ENCODE measurements at places on chromosomes 11 and 22. TPM values are rescaled to one million over a fixed set of nuclear protein-coding genes. Genes with fewer than 3 reads are reported as not detected.

RFPL1 gene
- not detected for total RNA-seq

LMF2 gene
- 56.9 TPM for total RNA-seq

LRRC32 gene
- total RNA-seq: 4.0 TPM

MS4A4E gene
- total RNA-seq: not detected

TSGA10IP gene
- 5.6 TPM for total RNA-seq

OR52I1 gene
- not detected for total RNA-seq

TCF20 gene
- 94.8 TPM for total RNA-seq

THY1 gene
- 19.3 TPM for total RNA-seq

LDHAL6A gene
- not detected for total RNA-seq

SLC22A25 gene
- 0.18 TPM for total RNA-seq

CLCF1 gene
- 4.8 TPM for total RNA-seq

BIK gene
- total RNA-seq: 5.5 TPM

EIF1AD gene
- total RNA-seq: 40.4 TPM

DNA sequence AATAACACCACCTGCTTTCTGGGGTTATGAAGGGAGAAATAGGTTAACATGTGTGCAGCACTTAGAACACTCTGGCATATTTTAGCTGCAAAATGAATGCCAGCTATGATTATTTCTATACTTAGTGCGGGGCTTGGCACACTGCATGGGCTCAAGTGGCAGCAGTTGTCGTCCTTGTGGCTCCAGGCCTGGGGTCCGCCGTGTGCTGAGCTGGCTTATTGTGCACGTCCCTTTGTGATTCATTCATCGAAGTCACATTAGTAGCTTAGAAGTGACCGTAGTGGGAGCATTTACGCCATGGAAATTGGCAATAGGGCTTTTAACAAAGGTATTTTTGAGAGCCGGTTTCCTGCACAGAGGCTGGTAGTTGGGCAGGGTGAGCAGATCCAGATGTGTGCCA is 4.2 kb downstream of the RASD2 start:
- no peak for DNase-seq

DNA sequence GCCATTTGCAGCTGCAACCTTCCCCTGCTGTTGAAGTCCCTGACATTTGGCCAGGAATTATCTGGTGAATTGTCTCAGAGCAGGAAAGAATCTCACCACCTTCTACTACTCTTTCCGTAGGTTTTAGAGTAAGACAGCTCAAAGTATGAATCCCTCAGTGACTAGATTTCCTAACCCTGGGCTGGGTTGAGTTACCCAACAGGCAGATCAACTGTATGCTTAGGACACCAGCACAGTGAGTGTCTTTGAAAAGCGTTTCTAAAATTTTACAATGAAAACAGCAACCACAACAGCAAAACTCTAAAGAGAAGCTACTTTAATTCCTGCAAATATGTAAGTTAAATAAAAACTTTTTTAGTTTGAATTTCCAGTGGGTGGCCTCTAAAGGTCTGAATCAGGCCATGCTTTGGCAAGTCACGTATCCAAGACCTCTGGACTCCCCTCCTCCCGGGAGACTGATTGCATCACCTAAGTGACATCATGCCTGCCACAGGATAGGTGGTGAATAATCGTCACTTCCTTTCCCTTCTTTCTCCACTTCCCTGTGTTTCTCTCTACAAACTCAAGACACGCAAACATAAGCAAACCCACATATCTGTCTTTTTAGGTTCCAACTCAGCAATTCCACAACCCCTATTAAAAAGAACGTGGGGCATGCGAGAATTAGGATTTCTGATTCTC is 7.8 kb downstream of the OR8B12 start:
- no peak for DNase-seq

DNA sequence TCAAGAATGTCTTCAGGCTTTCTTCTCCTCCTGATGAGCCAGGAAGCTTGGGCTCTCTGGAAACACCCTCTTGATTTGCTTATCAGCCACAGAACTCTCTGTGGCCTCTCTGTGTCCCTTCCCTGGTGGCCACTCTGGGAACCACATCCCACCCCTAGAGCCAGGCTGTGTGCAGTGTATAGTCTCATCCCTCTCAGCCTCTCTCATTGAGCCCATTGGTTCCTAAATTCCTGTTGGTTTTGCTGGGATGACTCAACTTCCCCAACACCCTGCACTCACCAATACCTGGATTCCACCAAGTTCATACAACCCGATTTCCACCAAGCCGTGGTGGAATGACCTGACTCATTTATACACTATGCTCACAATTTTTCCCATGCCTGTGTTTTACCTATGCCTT is 5.2 kb downstream of the IRAG1 start:
- peak; percentile 72 for DNase-seq

- DNase-seq: no peak
Observed at GRCh38 chr22:46793497-46793896, 31.0 kb downstream of the TBC1D22A start.

- DNase-seq: no peak
Observed at GRCh38 chr11:28524098-28524497, 415.9 kb downstream of the METTL15 start.

DNA sequence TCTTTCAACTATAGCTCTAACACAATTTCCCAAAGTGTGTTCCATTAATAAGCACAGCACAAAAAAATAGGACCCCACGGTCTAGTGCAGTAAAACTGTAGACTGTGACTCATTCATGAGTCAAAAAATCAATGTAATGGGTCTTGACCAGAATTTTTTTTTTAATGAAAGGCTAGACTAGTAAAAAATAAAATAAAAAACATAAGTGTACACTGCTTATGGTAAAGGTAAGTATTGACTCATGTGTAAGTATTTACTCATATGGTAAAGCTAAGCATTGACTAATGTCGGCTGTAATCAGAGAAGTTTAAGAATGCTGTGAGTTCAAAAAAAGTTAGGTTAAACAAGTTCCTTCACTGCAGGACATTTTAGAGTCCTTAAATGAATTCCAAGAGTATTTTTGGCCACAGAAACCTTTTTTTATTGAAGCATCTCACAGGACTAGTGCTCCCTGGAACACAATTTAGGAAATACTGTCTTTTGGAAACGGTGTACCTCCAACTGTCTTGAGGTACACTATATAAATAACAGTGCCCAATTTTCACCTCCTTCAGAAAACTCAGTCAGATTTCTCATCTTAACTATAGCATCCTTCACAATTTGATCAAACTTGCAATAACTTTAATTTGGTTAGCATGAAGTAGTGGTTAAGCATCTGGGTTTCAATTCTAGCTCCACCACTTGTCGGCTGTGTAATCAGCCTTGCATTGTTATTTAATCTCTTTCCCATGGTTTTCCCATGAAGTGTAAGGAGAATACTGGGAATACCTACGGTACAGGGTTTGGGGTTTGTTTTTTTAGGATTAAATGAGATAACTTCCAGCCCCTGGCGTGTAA is 2.1 kb downstream of the CCDC73 start:
- no peak for DNase-seq

GRCh38 chr11:8230178-8230859 is 33.4 kb downstream of the LMO1 start:
- no peak for DNase-seq

- DNase-seq: no peak
Observed at GRCh38 chr22:25388866-25389540, 169.6 kb downstream of the CRYBB2 start.

GRCh38 chr11:45301537-45302246 is 15.6 kb upstream of the SYT13 start:
- DNase-seq: no peak

- DNase-seq: peak; percentile 42
Observed at GRCh38 chr11:62439785-62440602, 21.2 kb downstream of the SCGB1A1 start.

DNA sequence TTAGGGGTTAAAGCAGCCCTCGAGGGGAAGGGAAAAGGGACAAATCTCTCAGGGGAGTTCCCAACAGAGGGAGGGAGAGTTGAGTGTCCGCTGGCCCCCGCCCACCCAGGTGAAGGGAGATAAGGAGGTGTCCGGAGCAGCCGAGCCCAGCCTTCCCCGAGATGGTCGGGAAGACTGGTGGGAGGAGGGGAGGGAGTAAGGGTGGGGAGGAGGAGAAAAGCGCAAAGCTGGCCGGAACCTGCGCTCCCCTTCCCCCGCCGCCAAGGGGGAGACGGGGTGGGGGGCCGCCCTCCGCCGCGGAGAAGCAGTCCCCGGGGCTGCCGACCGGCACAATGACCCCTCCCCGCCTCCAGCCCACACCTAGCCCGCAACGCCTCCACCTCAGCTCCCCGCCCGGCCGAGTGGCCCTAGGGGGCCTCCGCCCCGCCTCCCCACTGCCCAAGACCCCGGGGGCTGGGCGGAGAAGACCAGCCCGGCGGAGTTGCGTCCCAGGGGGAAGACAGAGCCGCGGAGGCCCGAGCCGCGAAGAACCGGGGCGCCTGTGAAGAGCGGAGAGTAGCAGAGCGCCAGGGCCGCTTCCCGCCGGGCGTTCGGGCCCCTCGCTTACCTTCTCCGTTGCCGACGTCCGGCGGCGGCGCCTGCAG is 479 bp downstream of the RSF1 start:
- peak; percentile 92 for DNase-seq

GRCh38 chr11:2321311-2321683 is 19.5 kb downstream of the TSPAN32 start:
- DNase-seq: no peak

DNA sequence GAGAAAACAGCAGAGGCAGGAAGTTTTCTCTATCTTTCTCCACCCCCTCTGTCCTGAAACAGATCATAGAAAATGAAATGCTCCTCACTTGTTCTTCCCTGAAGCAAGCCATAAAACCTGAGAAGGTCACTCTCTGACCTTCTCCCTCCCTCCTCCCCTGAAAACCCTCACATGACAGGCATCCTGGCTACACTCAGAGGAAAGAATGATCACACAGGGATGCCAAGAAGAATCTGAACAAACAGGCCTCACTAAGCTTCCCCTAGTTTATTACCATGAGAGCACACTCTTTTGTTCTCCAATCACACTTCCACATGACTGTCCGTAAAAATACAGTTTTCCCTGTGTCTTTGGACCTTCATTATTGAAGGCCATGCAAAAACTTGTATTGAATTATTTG is 300.1 kb downstream of the BUD13 start:
- DNase-seq: no peak

- DNase-seq: peak; percentile 37
Observed at GRCh38 chr11:113907681-113908080, 3.1 kb downstream of the HTR3B start.

DNA sequence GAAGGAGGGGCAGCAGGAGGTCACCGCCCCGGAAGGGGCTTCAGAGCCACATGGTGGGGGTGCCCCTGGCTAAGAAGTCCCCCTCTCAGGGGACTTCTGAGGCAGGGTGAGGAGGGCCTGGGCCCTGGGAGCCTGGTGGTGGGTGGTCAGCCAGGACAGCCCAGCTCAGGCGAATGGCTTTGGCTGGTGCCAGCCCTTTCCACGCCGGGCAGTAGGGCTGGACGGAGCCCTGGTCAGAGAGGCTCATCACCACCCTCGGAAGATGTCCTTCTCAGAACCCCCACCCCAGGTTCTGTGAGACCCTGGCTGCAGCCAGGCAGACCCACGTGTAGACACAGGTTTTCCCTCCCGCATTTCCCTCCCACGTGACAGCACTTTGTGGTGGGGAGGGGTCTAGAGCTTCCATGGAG is 35.9 kb downstream of the OSBPL5 start:
- DNase-seq: peak; percentile 38

GRCh38 chr22:40347300-40347699 is 1.0 kb downstream of the ADSL start:
- no peak for DNase-seq

DNA sequence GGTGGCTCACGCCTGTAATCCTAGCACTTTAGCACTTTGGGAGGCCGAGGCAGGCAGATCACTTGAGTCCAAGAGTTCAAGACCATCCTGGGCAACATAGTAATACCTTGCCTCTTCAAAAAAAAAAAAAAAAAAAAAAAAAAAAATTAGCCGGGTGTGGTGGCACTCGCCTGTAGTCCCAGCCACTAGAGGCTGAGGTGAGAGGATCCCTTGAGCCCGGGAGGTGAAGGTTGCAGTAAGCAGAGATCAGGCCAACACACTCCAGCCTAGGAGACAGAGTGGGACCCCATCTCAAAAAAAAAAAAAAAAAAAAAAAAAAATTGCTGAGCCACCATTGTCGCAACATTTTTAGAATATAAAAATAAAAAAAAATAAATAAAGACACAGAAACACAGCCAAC is 7.6 kb downstream of the CKAP5 start:
- DNase-seq: no peak

DNA sequence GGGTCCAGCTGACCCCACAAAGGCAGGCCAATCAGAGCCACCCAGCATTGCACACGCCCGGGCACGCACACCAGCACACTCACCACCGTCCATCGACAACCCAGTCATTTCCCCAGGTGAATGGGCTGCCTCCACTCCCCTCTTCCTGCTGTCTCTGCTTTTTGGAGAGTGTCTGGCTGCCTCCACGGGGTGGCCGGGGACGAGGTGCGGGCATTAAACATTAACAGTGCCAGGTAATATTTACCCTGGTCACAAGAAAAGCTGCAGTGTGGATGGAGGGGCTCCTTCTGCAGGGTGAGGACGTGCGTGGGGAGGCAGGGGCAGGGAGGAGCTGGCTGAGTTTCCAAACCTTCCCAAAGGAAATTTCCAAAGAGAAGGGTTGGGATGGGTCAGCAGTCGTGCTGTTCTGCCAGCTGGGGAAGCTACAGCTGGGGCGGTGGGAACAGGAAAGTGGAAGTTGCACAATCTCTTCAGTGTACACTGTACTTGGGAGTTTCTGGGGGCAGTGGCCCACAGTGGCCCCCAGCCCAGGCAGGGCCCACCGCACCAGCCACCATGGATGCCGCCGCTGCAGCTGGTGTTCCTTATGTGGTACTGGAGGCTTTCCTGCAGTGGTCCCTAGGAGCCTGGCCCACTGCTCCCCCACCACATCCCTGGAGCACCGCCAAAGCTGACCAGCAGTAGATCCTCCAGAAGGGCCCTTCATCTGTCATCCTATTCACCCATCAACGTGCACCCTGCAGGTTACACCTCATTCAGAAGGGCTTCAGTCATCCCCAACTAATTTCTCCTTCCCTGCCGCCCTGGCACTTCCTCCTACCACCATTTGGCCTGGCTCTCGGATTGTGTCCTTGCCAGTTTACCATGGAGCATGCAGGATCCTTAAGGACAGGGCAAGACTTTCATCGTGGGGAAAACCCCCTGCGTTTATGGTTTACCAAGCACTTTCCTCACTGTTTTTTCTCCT is at the start of gene FXYD2:
FXYD2 (minus strand) TSS at position 174 of the 967 bp plus-strand sequence; CDS start at position 108, 66 bp downstream.
- peak; percentile 53 for DNase-seq

DNA sequence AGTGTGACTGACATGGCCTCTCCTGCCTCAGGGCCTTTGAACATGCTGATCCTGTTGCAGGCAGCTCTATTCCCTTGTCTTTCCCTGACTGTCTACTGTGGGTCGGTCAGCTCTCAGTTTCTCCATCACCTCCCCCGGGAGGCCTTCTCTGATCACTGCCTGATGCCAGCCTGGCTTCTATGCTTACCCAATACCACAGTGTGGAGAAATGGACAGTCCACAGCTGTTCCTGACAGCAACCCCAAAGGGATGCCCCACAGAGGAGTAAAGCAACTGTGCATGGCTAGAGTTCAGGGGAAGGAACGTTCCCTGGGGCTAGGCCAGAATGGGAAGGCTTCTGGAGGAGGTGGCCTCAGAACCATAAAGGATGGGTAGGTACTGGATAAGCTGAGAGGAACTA is 354.3 kb downstream of the MIAT start:
- DNase-seq: no peak

- DNase-seq: no peak
Observed at GRCh38 chr11:83609191-83609590, 323.0 kb upstream of the CCDC90B start.

- DNase-seq: peak; percentile 52
Observed at GRCh38 chr11:112477152-112477551, 216.5 kb upstream of the PLET1 start.

- DNase-seq: peak; percentile 77
Observed at GRCh38 chr22:40348025-40348658, 1.8 kb downstream of the ADSL start.

Measured in endodermal cell (in vitro differentiated cells).